ENCODE measurements at places on chromosomes 12 and 14.

DNA sequence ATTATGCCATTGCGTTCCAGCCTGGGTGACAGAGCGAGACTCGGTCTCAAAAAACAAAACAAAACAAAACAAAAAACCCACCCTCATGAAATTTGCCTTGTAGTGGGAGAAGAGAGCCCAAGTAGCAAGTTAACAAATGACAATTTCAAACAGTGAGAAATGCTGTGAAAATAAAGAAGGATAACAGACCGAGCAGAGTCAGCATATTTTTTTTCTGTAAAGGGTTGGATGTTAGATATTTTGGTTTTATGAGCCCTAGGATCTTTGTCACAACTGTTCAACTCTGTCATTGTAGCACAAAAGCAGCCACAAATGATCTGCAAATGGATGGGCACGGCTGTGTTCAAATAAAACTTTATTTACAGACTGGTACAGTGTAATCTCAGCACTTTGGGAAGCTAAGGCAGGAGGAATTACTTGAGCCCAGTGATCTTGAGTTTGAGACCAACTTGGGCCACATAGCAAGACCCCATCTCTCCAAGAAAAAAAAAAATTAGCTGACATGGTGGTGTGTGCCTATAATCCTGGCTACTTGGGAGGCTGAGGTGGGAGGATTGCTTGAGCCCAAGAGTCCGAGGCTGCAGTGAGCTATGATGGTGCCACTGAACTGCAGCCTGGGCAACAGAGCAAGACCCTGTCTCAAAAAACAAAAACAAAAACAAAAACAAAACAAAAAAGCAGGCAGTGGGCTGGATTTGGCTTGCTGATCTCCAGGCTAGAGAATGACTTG lies 117.1 kb downstream of the PTPN11 start:
- DNase-seq = no peak

DNA sequence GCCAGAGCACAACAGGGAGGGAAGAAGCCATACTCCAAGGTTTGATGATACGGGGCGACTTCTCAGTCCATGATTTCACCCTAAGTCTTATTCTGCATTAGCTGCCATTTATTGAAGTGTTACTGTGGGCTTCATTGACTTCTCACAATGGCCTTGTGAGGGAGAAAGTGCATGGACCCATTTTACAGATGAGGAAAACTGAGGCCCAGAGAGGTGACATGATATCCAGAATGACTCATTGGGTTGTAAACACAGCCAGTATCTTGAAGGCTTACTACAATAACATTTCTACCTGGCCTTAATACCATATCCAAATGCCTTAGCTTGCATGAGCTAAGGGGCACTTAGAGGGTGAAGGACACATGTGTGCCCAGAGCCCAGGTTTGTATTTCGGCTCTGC lies 100.6 kb downstream of the CMKLR1 start:
- no peak for DNase-seq

DNA sequence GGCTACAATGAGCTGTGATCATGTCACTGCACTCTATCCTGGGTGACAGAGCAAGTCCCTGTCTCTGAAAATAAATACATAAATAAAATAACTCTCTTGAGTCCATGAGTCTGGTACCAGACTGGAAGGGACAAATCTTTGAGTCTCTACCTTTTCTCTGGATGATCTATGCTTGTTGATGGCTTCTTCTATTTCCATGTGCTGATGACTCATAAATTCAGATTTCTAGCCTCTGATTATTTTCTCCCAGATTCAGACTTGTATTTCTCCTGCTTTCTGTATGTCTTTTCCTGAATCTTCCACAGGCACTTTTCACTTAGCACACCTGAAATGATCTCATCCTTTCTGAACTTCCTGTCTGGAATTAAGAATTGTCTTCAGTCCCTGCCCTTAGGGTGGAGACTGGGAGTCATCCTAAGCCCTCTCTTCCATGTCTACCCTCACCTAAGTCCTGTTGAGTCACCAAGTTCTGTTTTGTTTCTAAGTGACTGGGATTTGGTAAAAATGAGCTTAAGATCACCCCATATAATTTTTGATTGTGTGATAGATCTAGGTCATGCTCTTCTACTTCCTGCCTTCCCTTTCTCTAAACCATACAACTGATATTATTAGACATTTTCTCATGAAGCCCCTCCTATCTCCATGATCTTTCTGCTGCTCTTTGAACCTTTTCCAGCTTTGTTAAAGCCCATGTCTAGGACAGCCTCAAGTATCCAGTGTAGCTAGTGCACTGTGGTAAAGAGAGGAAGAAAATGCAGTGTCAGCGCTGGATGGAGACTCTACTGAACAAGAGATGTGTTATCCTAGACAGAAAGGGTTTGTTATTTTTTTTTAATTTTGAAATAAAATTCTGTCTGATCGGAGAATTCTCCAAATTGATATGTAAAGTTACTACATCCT lies 13.1 kb downstream of the AKAP6 start:
- DNase-seq = no peak

- no peak for DNase-seq
Measured at GRCh38 chr12:95439461-95440230, 34.3 kb upstream of the METAP2 start.

DNA sequence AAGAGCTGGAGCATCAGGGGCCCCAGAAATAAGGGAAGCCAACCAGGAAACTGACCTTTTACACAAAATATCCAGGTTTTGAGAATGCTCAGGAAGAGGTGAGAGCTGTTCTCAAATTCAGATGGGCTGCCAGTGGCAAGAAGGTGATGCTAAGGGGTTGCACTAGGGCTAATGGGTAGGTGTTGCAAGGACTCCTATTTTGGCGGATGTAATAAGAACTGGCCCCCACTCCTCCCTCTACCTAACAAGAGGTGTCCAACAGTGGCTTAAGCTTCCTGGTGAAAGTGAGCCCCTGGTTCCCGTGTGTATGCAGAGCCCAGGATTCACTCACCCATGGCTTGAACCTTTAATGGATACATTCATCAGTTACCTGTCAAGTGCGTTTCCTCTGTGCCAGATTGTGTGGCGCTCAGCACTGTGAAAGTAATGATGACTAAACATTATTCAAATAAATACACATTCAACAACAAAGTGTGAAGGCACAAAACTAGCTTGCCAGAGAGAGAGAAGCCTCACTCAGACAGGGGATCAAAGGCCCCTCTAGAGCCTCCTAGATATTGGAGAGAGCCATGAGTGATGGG lies 705 bp upstream of the CHGA start:
- no peak for DNase-seq

DNA sequence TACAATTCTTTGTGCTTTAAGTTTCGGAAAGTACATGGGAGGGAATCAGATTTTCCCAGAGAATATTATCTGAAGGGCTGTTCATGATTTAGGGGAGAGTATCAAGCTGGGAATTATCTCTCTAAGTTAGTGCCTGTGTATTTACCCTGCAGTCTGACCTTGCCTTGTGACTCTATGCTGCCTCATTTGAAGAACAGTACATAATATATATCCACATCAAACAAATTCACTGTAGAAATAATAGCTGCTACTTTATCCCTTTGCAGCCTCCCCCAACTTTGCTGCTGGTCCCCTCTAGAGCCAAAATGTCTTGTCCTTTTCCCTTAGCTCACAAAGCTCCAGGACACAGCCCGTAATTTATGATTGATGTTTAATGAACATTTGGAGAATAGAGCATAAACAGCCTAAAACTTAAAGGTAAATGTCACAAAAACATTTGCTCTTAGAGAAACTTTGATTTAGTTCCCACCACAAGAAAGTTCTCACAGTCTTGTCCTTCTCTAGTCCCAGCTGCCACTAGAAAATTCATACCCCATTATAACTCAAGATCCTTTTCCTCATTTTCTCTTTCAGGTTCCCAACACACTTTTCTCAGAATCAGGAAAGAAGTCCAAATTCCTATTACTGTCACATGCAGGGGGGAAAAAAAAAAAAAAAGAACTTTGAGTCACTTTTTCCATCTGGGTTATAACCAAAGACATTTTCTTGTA lies 1009.6 kb downstream of the FLRT2 start:
- no peak for DNase-seq

GRCh38 chr14:103897075-103897947 lies 30.9 kb upstream of the TDRD9 start:
- peak; percentile 97 for DNase-seq

DNA sequence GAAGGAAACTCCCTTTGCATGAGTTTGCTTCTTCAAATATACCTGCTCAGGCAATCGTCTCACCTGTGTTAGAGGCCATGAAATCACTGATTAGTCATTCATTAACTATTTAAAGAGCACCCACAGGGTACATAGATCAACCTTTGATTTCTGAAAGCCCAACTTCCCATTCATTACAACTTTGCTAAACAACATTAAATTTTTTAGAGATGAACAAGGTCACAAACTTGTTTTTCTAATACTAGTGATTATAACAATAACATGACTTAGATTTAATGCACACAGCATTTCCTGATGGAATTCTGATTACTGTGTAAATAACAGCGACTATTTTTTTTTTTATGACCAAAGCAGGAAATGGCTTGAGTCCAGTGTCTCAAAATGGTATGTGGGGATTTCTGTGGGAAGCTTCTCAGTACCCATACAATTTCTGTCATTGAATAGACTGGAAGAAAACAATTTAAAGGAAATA lies 5.4 kb upstream of the ERO1A start:
- DNase-seq = no peak

DNA sequence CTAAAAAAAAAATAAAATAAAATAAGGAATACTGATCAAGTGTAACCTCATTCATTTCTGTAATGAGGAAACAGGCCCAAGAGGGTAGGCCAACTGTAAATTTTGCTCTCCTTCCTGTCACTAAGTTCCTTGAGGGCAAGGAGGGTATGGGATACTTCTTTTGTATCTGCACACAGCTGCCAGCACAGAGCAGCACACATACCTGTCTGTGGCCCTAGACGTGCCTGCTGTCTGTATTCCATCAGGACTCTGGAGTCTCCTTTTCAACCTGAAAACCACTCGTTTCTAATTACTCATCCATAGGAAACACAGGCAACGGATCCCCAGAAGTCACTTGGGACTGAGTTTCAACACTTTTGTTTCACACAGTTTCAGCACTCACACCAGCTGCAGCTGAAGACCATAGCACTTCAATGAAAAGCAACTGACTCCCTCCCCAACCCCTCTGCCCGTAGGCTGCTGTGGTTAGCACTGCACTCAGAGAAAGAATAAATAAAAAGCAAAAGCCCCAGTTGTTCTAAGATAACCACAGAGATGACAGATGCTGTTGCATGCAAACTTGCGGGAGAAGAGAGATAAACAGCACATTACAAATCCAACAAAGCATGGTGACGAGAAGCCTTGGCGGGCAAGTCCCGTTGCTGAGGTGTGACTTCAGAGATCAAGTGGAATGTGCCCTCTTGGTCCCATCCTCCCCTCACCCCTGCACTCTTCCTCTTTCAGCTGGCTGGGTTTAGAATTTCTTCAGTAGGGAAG lies 24.9 kb downstream of the CRACR2A start:
- no peak for DNase-seq

DNA sequence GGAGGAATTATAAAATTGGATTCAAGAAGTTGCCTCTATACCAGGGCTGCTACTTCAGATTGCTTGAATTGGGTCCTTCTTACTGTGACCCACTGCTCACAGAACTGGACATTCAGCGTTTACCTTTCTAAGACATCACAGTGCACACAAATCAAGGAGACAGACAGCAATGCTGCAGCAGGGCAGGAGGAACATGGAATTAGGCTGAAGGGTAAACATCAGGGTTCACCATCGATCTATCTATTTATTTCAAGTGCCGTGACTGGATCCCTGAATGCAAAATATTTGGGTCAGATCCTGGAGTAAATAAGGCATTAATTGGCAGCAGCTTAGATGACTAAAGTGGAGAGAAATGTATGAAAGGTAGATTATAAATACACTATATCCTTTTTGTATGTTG lies 76.9 kb upstream of the HMGA2 start:
- no peak for DNase-seq

DNA sequence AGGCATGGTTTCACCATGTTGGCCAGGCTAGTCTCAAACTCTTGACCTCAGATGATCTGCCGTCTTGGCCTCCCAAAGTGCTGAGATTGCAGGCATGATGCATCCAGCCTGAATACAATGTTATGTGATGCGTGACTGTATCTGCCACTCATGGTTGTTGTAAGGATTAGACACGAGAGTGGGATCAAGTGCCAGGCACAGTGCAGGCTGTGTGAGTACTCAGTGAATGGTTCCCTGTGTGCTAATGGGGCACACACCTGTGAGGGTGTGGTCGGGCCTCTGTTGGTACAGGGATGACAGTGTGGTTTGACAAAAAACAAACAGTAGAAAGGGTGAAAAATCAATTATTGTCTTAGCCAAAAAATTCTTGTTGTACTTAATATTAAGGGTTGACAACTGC lies 61.8 kb downstream of the TECPR2 start:
- no peak for DNase-seq

DNA sequence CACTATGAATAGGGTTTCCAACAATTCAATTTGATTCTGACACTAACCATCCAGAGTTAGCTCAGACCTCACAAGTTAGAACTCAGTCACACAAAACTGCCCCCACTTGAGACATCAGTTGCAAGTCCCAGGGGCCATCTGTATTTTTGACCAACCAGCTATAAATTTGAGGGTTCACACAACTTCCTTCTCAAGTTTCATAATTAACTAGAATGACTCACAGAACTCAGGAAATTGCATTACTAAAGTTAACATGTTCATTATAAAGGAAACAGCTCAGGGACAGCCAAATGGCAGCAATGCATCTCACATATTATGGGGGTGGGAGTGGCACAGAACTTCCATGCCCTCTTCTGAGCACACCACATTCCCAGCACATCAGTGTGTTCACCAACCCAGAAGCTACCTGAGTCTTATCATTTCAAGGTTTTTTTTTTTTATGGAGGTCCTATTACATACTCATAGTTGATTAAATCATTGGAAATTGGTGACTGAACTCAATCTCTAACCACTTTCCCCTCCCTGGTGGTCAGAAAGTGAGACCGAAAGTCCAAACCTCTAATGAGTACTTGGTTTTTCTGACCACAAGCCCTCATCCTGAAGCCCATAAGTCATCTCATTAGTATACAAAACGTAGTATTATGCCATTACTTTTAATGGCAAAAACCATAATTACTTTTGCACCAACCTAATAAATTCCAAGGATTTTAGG lies 1721.5 kb upstream of the SEL1L start:
- no peak for DNase-seq

DNA sequence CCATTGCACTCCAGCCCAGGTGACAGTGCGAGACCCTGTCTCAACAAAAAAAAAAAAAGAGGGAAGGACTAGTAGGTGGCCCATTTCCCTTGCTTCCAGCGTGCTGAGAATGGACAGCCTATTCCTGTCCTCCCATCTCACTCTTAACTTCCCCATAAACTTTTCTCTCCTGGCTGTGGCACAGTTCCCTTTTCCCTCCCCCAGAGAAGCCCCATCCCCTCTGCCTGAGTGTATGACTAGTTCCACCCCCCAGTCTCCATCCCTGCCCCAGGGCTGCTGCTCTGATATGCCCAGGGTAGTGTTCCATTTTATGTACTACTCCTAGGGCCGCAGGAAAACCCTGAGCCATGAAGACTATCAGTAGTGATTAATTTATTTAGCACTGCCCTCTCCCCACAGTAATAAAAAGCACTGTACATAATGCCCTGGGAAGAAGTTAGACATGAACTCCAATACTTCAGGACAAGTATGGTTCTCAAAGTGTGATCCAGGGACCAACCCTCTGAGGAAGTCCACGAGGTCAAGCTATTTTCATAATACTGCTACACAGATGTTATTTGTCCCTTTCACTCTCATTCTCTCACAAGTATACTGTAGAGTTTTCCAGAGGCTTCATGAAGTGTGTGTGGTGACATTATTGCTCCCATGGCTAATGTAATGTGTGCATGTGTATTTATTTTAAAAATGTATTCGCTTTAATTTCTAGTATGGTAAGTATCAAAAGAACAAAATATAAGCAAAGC lies 11.5 kb upstream of the CHD4 start:
- no peak for DNase-seq

All from left lobe of liver (tissue), 2 donors.